ENCODE measurements at places on chromosomes 6 and 20.

DNA sequence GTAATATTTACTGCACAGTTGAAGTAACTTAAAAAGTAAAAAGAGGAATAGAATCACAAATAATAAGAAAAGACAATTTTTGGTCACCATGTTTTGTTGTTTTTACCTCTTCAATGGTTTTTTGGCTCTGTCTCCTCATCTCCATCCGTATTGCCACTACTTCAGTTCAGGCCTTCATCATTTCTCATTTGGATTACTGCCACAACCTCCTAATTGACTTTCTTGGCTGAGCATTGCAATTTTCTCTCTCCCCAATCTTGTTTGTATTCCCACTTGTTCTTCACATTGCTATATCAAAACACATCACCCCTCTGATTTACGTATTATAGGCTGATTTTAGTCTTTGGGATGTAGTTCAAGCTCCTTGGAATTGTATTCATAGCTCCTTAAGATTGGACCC lies 161.7 kb downstream of the GRM1 start:
- DNase-seq: no peak

- no peak for DNase-seq
These were observed 9.7 kb upstream of the QKI start for GRCh38 chr6:163404825-163405265.

GRCh38 chr6:160069050-160069454 lies 52.6 kb upstream of the SLC22A1 start:
- DNase-seq: peak; percentile 64

GRCh38 chr6:129749749-129750120 lies 39.8 kb upstream of the ARHGAP18 start:
- DNase-seq: peak; percentile 61

DNA sequence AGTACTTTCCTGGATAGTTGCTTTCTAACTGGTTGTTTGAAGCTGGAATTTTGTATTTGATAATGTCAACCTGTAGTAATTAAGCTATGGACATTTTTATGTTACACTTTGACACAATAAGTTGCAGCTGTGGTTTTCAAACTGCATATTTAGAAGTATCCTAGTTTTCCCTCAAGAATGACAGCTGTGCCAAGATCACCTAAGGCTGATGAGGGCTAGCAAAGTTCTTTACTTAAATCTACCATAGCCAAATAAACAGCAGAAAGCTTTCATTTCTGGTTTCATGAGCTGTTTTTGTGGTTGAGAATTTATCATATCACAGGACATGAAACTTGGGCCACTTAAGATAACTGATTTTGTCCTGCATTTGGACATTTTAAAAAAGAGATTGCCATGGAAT lies 30.6 kb downstream of the FAM229B start:
- no peak for DNase-seq

- DNase-seq: no peak
These were observed 278.5 kb upstream of the MAN1A1 start for GRCh38 chr6:119627908-119628669.

GRCh38 chr6:161035182-161035980 lies 43.8 kb downstream of the MAP3K4 start:
- peak; percentile 51 for DNase-seq

GRCh38 chr20:50110141-50111047 lies 2.6 kb downstream of the UBE2V1 start:
- DNase-seq: peak; percentile 52

DNA sequence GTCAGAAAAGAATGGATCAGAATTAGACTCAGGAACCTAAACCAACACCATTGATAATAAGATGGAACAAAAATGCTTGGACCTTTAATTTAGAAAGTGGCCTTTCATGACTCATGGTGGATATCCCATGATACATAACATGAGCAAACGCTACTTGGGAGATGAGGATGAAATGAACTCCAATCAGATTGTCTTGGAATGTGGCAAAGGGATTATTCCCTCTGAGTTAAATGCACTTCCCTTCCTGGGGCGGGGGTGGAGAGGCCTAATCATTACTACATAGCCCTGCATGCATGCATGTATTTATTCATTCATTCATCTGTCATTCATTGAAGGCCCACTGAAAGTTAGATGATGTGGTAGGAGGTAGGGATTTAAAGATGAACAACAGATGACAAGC lies 174.0 kb downstream of the AIG1 start:
- DNase-seq: no peak

DNA sequence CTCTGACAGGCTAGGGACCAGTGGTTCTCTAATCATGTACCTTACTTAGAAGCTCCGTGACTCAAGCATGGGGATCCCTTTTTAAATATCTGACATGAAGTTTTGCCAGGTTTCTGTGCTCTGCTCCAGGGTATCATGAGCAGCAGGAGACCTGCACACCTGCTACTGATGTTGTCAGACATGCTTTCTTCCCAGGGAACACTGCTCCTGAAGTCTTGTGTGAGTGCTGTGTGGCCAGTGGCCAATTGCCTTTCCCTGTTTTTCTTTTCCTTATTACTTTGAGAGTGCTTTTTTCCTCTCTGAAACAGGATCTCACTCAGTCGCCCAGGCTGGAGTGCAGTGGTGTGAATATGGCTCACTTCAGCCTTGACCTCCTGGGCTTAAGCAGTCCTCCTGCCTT lies 26.4 kb downstream of the SLX4IP start:
- no peak for DNase-seq

- DNase-seq: no peak
These were observed 1155.9 kb upstream of the GJE1 start for GRCh38 chr6:140976806-140977205.

- peak; percentile 45 for DNase-seq
These were observed 83.5 kb upstream of the TMEM181 start for GRCh38 chr6:158476389-158476788.

DNA sequence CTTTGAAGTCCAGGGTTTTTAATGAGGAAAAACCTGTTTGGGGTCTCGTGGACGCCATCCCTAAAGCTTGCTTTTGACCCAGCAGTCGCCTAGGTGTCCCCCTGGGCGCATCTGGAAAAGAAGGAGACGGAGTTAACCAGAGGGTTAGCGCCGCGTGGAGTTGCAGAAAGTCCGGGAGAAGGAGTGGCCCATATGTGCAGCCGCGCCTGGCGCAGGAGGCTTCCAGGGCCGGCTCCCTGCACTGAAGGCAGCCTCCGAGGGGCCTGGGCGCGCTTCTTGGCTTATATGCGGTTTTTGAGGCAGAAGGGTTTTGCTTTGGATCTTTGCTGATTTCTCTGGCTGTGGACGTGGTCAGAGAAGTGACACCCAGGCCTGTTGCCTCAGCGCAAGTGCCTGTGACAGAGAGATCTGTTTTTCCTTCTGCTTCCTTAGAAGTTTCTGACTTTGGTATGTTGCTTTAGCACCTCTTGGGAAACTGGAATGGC lies 987 bp downstream of the TMEM181 start:
- no peak for DNase-seq

DNA sequence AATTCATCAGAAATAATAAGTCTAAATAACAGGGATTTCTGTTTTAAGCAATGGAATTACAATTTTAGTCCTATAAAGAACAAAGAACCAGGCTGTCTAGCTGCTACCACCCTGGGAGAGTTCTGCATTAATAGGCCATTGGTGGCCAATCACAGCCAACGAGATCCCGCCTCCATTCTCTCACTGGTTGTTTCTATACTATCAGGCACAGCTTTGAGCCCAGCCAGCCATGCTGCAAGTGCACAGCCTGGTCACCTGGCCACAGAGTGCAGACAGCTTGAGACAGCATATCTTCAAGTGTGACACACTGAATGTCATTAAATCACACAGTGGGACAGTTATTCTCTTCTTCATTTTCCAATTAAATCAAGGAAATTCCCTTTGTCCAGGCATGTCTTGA lies 16.1 kb upstream of the RAB22A start:
- DNase-seq: no peak

DNA sequence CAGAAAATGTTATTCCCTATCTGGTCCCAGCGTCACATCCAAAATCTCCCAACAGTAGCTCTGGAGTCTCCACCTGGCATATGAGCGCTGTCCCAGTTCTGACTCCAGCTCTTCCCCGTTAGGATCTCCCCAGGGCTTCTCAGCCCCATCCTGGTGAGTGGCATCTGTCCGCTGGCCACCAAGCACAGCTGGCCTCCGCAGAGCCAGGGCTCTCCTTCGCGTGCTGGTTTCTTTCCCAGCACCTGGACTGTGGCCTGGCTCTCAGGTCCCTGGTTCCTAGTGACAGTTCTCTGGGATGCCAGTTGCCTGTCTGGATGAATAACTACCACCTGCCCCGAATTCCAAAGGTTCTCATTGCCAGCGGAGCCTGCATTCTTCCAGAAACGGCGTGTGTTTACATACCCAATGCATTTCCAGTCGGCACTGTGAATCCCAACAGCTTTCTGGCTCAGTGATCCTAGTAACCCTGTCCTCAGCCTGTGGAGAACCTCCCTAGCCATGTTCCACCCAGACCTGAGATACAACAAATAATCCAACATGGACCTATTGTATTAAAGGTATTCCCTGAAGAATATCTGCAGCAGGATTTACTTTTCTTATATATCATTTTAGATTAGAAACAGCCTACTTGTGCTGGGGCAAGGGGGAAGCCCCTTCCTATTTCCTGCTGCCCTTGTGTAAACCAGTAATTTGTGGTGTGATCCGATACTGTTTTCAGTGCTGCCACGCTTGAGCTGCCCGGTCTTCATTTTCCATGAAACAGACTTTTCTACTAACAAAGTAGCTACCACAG lies 69.9 kb upstream of the PDE10A start:
- DNase-seq: no peak

GRCh38 chr6:140140891-140141290 lies 766.4 kb upstream of the CITED2 start:
- no peak for DNase-seq

- DNase-seq: no peak
These were observed 2.6 kb upstream of the GID8 start for GRCh38 chr20:62935204-62935967.

GRCh38 chr6:116847227-116847626 lies 18.3 kb upstream of the GPRC6A start:
- no peak for DNase-seq

DNA sequence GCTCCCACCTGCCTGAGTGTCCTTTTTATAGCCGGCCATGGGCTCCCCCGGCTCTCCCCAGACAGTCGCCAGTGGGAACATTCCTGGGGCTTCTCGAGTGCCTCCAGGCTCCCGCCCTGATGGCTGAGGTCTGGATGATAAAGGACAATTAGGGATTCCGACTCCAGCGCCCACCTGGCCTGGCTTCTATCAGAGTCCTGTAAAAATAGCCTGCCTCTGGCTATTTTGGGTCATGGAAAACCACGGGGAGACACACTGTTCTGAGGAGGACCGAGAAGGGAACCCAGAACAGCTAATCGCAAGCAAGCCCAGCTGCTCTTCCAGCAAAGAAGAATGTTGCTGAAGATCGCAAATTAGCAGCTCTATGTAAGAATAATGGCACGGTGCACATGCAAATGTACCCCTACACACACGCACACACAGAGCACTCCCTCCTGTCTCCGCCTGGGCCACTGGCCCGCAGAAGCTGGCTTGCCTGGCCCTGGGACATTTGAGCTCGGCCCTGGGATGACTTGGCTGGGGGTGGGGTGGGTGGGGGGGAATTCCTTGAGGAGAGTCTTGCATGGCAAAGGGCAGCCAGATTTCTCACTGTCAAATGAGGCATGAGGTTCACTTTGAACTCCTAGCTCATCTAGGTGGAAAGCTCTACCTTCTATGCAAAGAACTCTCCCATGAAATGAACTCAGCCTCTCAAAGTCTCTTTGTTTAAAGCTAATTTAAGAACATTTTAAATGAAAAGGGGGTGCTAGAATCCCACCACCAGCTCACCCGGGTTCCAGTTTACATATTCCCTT lies 55.3 kb downstream of the CTCFL start:
- no peak for DNase-seq

GRCh38 chr20:40462566-40462965 lies 226.5 kb downstream of the MAFB start:
- DNase-seq: no peak

GRCh38 chr20:34675561-34675960 lies 1.3 kb downstream of the PIGU start:
- DNase-seq: no peak

- no peak for DNase-seq
These were observed 534.0 kb downstream of the PKHD1 start for GRCh38 chr6:51553246-51554015.

Data from GM12878 (cell line).